ENCODE measurements at places on chromosomes 2 and 18. TPM values are rescaled to one million over a fixed set of nuclear protein-coding genes. Genes with fewer than 3 reads are reported as not detected.

IL18R1 gene
- 1.8 TPM for total RNA-seq

GRCh38 chr2:128738446-128739110 lies 419.9 kb upstream of the HS6ST1 start:
- H3K36me3 ChIP-seq = no peaks in the 10 kb centered on the region
- H3K4me3 ChIP-seq = no peak overlapping the region
- no peak for DNase-seq
- no peak overlapping the region for H3K27ac ChIP-seq

DNA sequence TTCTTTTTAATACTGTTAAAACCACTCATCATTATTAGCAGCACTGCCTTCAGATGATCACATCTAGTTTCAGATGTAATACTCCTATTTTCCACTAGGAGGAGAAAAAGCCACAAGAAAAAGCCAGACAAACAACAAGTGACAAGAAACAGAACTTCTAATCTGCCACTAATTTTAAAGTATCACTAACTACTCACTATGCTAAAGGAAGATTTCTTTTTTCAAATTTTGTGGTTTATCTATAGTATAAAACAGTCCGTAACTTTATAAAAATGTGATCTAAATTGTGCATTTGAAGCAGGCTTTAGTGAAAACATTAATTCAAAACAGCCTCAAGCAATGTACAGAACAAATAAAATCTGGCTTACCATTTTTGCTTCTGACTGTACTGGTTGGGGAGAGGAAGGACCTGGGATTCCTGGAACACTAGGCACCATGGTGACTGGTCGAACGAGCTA lies 56.8 kb downstream of the ATF2 start:
- H3K27ac ChIP-seq = no peak overlapping the region
- DNase-seq = no peak
- H3K4me1 ChIP-seq = peaks cover 9% of the 10 kb centered on the region
- H3K27me3 ChIP-seq = no peaks in the 10 kb centered on the region

INHBB gene
- 3.2 TPM for total RNA-seq

HOXD1 gene
- not detected for total RNA-seq

DNA sequence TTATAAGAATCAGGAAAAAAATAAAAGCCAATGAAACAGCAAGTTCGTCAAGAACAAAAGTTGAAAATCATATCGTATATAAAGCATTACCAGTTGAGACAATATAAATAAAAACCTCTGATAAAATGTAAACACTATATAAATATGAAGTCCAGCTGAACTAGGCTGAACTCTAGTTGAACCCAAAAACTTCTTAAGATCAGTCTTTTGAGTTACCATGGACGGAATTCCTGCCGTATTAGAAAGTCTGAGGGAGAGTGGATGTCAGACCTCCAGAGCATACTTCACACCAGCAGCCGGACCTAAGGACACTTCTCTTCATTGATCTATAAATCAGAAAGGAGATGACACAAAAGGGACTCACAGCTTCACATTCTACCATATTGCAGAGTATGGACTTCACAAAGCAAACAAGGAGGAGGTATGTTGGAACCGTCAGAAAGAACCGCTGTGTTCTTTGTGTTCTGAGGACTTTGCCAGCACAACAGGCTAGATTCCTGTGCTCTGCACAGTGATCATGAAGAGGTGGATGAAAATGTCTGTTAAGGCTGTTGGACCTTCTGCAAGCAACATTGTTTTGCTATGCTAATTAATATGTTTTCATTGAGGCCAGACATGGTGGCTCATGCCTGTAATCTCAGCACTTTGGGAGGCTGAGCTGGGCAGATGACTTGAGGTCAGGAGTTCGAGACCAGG lies 67.2 kb upstream of the SP5 start:
- H3K27me3 ChIP-seq = peaks cover 7% of the 10 kb centered on the region
- DNase-seq = no peak
- no peak overlapping the region for H3K4me3 ChIP-seq
- no peaks in the 10 kb centered on the region for H3K36me3 ChIP-seq

GRCh38 chr18:34726286-34727004 lies 16.3 kb downstream of the DTNA start:
- H3K4me3 ChIP-seq = no peak overlapping the region
- H3K4me1 ChIP-seq = peaks cover 26% of the 10 kb centered on the region
- DNase-seq = no peak
- H3K27me3 ChIP-seq = no peaks in the 10 kb centered on the region
- peak overlapping the region; percentile 16 for H3K27ac ChIP-seq
- H3K36me3 ChIP-seq = no peaks in the 10 kb centered on the region

DNA sequence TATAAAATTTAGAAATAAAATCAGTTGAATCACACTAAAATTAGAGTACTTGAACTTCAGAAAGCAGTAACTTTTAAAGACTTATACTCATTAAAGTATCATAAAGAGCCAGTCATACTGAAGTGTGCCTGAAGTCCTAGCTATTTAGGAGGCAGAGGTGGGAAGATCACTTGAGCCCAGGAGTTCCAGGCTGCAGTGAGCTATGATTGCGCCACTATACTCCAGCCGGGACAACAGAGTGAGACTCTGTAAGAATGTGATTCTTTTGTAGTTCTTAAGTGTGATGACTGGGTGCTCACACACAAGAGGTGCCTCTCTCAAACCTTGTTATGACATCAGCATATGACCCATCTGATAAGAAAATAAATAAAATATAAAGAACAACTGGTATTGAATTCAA lies 14.6 kb downstream of the TLK1 start:
- H3K36me3 ChIP-seq = no peaks in the 10 kb centered on the region
- no peaks in the 10 kb centered on the region for H3K27me3 ChIP-seq
- H3K4me3 ChIP-seq = no peak overlapping the region
- DNase-seq = no peak
- H3K27ac ChIP-seq = no peak overlapping the region
- H3K4me1 ChIP-seq = peaks cover 36% of the 10 kb centered on the region

- peak; percentile 70 for DNase-seq
- H3K27ac ChIP-seq = peak overlapping the region; percentile 97
- H3K27me3 ChIP-seq = no peaks in the 10 kb centered on the region
- H3K36me3 ChIP-seq = no peaks in the 10 kb centered on the region
Measured at GRCh38 chr2:84906900-84907714, 1.7 kb downstream of the TMSB10 start.

PMAIP1 gene
- total RNA-seq = 0.58 TPM

SKOR2 gene
- total RNA-seq = not detected

WNT6 gene
- total RNA-seq = 1.0 TPM

RPL31 gene
- 803 TPM for total RNA-seq

GRCh38 chr2:199118673-199119112 lies 339.0 kb downstream of the SATB2 start:
- H3K27me3 ChIP-seq = no peaks in the 10 kb centered on the region
- no peak for DNase-seq
- H3K27ac ChIP-seq = no peak overlapping the region
- H3K4me3 ChIP-seq = no peak overlapping the region

- no peaks in the 10 kb centered on the region for H3K36me3 ChIP-seq
- H3K27me3 ChIP-seq = peaks cover 25% of the 10 kb centered on the region
- no peak overlapping the region for H3K27ac ChIP-seq
- H3K4me3 ChIP-seq = peak overlapping the region; percentile 77
- no peak for DNase-seq
Measured at GRCh38 chr2:152097290-152097800, 1.5 kb downstream of the CACNB4 start.

GRCh38 chr2:142321706-142322280 lies 191.0 kb upstream of the LRP1B start:
- H3K36me3 ChIP-seq = no peaks in the 10 kb centered on the region
- DNase-seq = no peak

DNA sequence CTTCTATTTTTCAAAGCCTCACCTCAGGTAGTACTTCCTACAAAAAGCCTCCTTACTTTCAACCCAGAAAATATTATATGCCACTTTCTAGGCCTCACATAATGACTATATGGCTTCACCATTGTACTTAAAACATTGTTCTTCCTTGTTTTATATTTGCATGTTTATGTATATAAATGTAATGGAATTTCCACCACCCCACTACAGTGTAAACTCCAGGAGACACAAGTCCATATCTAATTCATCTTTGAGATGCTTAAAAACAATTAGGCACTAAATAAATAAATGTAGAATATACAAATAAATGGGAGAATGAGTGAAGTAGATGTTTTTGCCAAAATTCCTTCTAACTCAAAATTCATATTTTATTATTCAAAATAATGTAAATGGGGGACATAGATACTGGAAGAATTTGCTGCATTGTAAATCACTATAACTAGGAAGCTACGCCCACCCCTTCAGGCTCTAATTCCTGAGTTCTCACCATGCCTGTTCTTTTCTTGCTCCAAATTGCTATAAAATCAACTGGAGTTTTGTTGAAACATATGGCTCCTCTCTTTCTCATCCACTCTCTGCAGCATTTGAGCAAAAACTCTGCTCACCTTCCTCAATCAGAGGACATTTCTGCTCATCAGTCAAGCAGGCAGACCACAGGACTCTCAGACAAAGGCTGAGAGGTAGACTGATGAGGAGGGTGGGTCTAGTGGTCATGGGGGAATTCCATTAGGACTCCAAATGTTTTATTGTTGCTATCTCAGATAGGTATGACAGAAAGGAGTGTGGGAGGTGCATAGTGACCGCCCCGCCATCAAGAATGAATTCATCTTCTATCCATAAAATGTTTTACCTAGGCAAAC lies 243.0 kb downstream of the HNMT start:
- H3K27ac ChIP-seq = no peak overlapping the region
- H3K36me3 ChIP-seq = no peaks in the 10 kb centered on the region
- no peaks in the 10 kb centered on the region for H3K27me3 ChIP-seq
- DNase-seq = no peak
- H3K4me3 ChIP-seq = no peak overlapping the region

- H3K4me1 ChIP-seq = no peaks in the 10 kb centered on the region
- no peaks in the 10 kb centered on the region for H3K27me3 ChIP-seq
Measured at GRCh38 chr2:203867561-203868200, at the start of gene CTLA4. Gene CTLA4 (plus strand): TSS chr2:203867771. CDS start chr2:203867943, 172 bp downstream.

DNA sequence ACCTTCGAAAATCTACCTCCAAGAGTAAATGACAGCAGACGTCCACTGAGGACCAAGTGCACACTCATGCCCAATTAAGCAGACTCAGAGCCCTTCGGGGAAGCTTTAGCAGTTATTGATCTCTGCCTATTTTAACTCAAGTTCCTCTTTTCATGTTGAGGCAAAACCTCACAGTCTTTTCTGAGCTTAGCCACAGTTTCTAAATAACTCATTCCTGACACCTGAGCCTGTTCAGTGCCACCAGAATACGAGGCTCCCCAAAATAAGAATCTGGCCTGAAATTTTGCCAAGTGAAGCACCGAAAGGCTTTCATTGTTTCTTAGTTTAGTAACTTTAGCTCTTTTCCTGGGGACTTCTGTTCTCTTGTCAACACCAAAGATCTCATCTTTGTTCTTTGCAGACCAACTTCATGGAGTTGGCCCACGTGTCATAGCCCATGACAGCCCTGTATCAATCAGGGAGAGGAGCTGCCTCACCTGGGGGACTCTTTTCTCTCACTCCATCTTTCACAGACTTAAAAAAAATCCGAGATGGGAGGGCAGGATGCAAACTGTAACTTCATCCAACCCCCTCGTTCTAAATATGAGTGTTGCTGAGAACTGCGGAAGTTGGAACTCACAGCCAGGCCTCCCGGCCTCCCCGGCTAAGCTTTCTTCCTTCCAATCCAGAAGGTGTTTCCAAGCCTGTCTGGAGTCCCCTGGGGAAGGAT lies 22.2 kb downstream of the INPP5D start:
- H3K4me3 ChIP-seq = no peak overlapping the region
- peaks cover 53% of the 10 kb centered on the region for H3K4me1 ChIP-seq
- no peaks in the 10 kb centered on the region for H3K36me3 ChIP-seq
- peak overlapping the region; percentile 90 for H3K27ac ChIP-seq

All from left ventricle myocardium inferior (tissue), 1 donor.